Myocyte (in vitro differentiated cells): ENCODE measurements at places on chromosomes 13 and 19. TPM values are rescaled to one million over a fixed set of nuclear protein-coding genes. Genes with fewer than 3 reads are reported as not detected.

The VSTM1 gene
- total RNA-seq = not detected in 2 replicates

The MCF2L gene
- 31.2 and 34.4 TPM in 2 replicates for total RNA-seq

The KISS1R gene
- total RNA-seq = not detected in 2 replicates

The OR7G3 gene
- not detected in 2 replicates for total RNA-seq

The CLEC4M gene
- total RNA-seq = not detected in 2 replicates

The SIAH3 gene
- total RNA-seq = not detected in 2 replicates

The B9D2 gene
- total RNA-seq = 3.5 and 5.0 TPM in 2 replicates

The NLRP7 gene
- total RNA-seq = not detected in 2 replicates

The ZNF738 gene
- total RNA-seq = 8.4 and 13.7 TPM in 2 replicates

The SHISA7 gene
- not detected in 2 replicates for total RNA-seq

The RNF126 gene
- 86.4 and 94.6 TPM in 2 replicates for total RNA-seq

The COLGALT1 gene
- 83.4 and 92.8 TPM in 2 replicates for total RNA-seq

The SMAD9 gene
- 1.4 and 1.7 TPM in 2 replicates for total RNA-seq

The ZMYM5 gene
- 10.6 and 11.2 TPM in 2 replicates for total RNA-seq

The ZNF526 gene
- 6.6 and 7.1 TPM in 2 replicates for total RNA-seq

The ZNF729 gene
- not detected in 2 replicates for total RNA-seq

The ASF1B gene
- total RNA-seq = 0.26 and 0.67 TPM in 2 replicates

The TTC9B gene
- not detected in 2 replicates for total RNA-seq
